Activated naive CD4-positive, alpha-beta T cell treated with Interleukin-2 at 50 U/mL for 16 hours (primary cell): ENCODE measurements at places on chromosomes 5 and 9.

DNA sequence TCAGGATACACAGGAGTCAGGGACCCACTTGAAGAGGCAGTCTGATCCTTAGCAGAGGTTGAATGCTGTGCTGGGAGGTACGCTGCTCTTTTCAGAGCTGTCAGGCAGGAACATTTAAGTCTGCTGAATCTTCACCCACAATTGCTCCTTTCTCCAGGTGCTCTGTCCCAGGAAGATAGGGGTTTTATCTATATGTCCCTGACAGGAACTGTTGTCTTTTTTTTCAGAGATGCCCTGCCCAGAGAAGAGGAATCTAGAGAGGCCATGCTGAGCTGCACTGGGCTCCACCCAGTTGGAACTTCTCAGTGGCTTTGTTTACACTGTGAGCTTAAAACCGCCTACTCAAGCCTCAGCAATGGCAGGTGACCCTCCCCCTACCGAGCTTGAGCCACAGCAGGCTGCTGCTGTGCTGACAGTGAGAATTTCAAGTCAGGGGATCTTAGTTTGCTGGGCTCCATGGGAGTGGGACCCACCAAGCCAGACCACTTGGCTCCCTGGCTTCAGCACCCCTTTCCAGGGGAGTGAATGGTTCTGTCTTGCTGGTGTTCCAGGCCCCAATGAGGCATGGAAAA lies 169.0 kb downstream of the FBXL17 start:
- no peak for DNase-seq

GRCh38 chr9:13023498-13023897 lies 248.7 kb downstream of the LURAP1L start:
- no peak for DNase-seq

DNA sequence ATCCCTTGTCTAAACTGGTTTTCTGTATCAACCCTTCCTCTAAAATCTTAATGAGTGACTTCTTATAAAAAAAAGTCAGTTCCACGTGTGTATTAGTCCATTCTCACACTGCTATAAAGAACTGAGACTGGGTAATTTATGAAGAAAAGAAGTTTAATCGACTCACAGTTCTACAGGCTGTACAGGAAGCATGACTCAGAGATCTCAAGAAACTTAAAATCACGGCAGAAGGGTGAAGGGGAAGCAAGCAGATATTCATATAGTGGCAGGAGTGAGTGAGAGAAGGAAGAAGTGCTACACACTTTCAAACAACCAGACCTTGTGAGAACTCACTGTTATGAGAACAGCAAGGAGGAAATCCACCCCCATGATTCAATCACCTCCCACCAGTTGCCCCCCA lies 307.8 kb upstream of the ARRDC3 start:
- no peak for DNase-seq

GRCh38 chr5:102596113-102596512 lies 97.3 kb upstream of the SLCO6A1 start:
- no peak for DNase-seq

- DNase-seq: no peak
Measured at GRCh38 chr9:128781187-128782070, 5.6 kb upstream of the TBC1D13 start.

- no peak for DNase-seq
Measured at GRCh38 chr9:89555451-89556375, 49.1 kb upstream of the GADD45G start.

GRCh38 chr5:180377556-180378197 lies 24.5 kb upstream of the GFPT2 start:
- DNase-seq: no peak

DNA sequence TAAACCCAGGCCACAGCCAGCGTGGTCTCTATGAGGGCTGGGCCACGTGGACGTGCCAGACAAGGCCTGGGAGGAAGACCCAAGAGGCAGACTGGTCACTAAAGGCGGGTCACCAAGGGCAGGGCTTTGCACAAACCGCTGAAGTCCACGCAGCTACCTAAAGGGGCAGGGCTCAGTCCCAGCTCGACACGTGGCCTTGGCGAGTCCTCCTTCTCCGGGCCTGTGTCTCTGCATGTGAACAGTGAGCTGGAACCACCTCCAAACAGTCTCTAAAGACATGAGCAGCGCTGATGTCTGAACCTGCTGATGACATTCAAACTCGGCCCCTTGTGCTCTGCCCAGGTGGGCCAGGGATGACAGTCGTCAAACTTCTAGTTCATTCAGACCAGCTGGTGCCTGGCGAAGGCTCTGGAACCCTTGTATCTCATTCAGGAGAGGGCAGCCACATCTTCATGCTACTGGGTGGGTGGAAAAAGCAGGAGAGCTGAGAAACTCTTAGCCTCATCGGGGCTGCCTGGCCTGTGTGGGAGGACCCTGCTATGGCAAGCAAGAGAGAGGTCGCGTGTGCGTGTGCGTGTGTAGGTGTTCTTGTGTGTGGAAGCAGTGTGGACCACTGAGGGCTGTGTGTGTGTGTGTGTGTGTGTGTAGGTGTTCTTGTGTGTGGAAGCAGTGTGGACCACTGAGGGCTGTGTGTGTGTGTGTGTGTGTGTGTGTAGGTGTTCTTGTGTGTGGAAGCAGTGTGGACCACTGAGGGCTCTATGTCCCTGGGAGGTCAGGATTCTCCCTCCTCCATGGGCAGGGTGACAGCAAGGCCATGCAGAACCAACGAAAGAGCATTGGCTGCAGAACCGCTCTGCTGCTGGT lies 14.1 kb upstream of the SLC25A51 start:
- DNase-seq: no peak

GRCh38 chr5:41083306-41083705 lies 12.2 kb upstream of the MROH2B start:
- DNase-seq: no peak

GRCh38 chr5:32833663-32834062 lies 122.5 kb downstream of the NPR3 start:
- DNase-seq: no peak

GRCh38 chr5:132385326-132386105 lies 16.0 kb downstream of the SLC22A5 start:
- DNase-seq: peak; percentile 61

GRCh38 chr5:5398071-5398470 lies 24.4 kb upstream of the ICE1 start:
- no peak for DNase-seq

- no peak for DNase-seq
Measured at GRCh38 chr5:82537687-82538306, 259.6 kb upstream of the RPS23 start.

- DNase-seq: peak; percentile 17
Measured at GRCh38 chr5:10355071-10355889, 1.8 kb downstream of the MARCHF6 start.
